ENCODE measurements at places on chromosomes 11 and 22.

GRCh38 chr11:119352857-119353260 lies 6.4 kb upstream of the MFRP start:
- no peak for DNase-seq

DNA sequence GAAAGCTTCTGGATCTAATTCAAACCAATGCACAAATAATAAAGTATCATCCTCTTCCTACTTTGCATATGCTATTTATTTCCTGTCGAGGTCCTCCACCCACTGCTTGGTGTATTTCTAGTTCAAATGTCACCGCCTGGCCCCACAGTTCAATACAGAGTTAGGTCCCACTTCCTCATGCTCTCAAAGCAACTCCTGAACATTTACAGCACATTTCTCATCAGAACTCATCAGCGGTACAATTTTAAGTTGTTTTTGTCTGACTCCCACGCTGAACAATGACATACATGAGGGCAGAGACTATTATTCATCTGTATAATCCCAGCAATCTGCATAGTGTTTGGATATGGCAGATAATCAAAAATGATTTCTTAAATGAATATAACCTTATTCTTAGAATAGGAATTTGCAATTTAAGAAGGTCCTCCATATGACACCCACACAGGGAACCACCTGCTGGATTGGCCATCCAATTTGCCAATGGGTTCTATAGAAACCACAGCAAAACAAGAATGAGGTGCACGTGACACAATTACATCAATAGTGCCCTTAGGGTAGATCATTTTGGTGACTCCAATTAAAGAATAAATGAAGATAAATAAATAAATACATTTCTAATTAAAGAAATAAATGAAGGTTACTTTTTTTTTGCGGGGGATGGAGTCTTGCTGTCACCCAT lies 54.2 kb downstream of the SLC25A17 start:
- no peak for DNase-seq

DNA sequence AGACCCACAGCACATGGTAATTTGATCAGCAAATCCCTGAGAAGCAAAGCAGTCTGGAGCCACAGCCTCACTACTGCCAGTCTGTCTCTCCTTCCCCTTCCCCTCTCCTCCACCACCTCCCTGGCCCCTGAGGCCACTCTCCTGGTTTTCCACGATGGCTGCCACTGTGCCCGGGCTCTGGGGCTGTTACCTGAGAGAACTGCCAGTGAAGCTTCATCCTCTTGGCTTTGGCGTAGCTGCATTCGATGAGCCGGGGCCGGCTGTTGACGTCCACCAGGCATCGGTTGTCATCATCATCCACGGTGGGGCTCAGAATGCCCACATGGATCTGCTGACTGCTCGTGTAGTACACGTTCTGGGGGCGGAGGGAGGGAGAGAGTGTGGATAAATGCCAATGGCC lies 60.2 kb downstream of the CSNK2A3 start:
- peak; percentile 83 for DNase-seq

- DNase-seq = no peak
Measured at GRCh38 chr11:9642894-9643293, 21.0 kb upstream of the SWAP70 start.

- no peak for DNase-seq
Measured at GRCh38 chr11:102256251-102256650, 61.0 kb upstream of the BIRC3 start.

GRCh38 chr11:110829873-110830272 lies 117.6 kb upstream of the ARHGAP20 start:
- DNase-seq = no peak

DNA sequence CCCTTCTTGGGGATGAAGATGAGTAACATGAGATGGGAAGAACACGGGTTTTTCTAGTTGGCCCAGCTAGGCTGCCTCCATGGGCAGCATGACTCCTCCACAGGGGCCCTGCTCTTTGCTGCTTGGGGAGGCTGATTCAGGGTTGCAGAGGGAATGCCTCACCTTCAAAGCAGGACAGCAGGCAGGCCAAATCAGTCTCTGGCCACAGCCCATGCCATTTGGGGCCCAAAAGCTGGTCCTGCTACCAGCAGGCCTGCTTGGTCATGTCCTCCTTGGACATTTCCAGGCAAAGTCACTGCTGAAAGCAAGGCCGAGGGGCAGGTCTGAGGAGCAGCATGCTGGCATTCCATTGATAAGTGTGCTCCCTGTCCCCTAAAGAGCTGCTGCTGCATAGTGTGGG lies 13.8 kb upstream of the MAPK8IP1 start:
- no peak for DNase-seq

DNA sequence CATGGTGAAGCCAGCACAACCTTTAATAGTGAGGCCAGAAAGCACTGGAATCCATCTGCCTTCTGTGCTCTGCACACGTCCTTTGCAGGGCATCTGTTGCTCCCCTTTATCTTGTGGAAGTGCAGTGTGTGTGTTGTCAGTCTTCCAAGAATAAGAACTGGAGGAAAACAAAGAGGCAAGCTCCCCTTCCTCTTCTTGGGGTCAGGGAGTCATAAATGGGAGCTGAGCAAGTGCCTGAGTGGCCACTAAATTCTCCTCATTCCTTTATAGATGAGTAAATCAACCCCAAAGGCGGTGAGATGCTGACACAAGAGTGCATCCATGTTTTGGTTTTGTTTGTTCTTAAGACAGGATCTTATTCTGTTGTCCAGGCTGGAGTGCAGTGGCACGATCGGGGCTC lies 38.3 kb downstream of the WT1 start:
- DNase-seq = no peak

DNA sequence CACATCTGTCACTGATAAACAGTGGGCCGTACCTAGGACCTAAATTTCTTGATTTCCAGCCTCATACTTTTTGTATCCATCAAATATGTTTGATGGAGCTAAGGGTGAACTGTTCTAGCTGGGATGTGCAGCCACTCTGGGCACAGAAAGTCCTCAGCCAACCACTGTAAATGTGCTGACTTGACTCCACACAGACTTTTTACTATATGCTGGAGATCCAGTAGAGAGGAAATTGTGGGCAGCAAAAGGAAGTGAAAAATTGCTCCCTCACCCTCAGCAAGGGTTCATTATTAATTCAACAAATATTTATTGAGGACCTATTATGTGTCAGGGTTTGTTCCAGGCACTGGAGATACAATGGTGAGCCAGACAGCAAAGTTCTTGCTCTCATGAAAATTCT lies 54.2 kb upstream of the AMPD3 start:
- DNase-seq = no peak

DNA sequence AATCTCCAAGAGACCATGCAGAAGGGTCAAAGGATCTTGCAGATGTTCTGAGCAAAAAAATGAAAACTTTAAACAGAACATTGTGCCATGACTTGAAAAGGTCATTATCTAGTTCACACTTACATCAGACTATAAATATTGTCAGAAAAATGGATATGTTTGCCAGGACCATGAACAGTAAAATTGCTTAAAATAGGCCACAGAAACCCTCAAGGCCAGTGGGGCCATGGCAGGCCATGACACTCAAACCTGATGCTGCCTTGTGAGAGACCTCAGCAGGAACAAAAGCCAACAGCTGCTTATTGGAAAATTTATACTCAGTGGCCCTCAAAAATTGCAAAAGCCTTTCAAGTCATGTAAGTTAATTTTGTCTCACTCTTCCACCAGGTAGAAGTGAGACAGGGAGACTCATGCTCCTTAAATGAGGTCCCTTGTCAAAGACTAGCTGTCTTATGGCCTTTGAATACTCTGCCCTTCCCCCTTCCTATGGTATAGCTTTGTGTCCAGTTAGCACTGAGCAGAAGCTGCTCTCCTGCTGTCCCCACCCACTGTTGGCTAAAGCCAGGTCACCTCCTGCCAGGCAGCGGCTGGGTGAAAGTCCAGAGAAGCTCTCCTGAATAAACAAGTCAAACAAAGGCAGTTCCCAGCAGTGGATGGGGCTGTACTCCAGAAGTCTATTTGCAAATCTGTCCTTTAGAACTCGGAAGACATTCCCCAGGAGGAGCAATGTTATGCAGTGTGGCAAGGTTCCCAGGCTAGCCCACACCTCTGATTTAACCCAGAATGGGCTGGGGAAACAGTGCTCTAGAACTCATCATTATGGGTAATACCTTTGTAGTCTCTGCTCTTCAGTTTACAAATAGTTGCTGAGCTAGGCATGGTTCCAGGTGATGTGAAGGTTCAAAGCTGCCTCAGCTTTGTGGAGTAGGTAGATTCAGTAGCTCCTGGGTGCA lies 21.4 kb downstream of the ADM start:
- no peak for DNase-seq

DNA sequence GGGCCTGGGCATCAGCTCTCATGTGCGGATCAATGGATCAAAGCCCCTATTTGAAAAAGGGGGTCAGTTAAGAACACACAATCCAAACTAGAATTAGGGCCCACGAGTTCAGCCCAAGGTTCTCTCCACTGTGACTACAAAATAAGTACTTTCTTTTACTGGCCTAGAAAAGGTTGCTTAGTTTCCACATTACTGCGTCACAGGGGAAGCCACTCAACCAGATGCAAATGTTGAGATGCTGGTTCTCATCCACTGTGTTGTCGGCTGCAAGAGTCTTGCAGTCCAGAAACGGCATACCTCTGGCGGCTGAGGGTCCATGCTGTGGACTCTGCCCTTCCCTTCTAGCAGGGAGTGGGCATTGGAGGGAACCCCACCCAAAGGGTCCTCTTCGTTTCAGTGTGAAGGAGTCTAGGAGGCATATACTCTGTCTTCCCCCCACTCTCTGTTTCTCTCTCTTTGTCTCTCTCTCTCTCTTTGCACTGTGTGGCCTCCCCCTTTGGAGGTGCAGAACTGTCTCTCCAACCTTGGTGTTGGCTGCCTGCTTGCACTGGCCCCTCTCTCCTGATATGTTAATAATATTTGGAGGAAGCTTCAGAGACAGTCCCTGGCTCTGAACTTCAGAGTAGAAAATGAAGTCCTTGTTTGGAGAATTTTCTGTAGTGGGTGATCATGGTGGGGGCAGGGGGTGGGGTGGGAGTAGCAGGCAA lies 99.0 kb upstream of the NNMT start:
- no peak for DNase-seq

GRCh38 chr11:65404210-65404609 lies 17.8 kb downstream of the FRMD8 start:
- DNase-seq = no peak

- no peak for DNase-seq
Measured at GRCh38 chr11:45615182-45615792, 50.1 kb downstream of the CHST1 start.

GRCh38 chr22:29609139-29609538 lies 5.7 kb downstream of the NF2 start:
- no peak for DNase-seq

- DNase-seq = no peak
Measured at GRCh38 chr11:12220305-12220704, 109.9 kb downstream of the MICAL2 start.

DNA sequence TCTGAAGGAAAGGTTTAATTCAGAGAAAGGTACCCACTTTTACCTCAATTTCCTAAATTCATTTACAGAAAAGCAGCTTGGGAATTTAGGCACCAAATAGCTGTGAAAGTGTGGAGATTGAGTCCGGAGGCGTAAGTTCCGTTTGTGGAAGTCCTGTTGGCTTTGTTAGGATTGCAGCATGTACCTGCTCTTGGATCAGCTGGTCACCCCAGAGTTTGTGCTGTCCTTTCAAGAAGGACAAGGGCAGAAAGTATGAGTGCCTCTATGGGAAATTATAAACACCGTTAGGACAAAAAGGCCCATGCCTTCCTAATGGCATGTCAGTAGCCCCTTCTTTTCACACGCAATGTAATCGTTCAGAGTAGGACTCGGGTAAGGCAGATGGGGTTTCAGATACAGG lies 97.8 kb downstream of the SCN3B start:
- DNase-seq = no peak

GRCh38 chr11:66556086-66556485 lies 9.4 kb downstream of the ACTN3 start:
- no peak for DNase-seq

- no peak for DNase-seq
Measured at GRCh38 chr11:78708388-78708787, 133.7 kb upstream of the NARS2 start.

DNA sequence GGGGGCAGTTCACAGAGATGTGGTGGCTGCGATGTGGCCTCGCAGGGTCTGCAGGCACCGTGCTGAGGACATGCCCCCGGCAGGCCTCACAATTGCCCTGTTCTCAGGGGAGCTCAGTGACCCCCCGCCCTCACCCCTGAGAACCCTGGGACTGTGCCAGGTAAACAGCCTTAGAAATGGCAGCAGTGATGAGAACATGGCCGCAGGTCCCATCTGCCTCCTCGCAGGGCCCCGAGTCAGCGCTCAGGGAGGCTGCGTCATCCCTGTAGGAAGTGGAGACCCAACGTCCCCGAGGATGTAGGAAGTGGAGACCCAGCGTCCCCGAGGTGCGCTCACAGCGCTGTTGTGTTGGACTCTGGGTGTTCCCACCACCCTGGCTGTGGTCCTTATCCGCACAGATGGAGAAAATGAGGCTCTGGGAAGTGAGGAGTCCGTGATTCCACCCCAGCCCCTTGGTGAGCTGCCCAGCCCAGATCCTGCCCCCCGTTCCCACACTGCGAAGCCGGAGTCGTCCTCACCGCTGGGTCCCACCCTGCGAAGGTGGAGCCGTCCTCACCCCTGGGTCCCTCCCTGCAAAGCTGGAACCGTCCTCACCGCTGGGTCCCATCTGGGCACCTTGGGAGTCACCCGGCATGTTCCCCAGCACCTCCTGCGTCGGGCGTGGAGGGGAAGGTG lies 1086.8 kb downstream of the BRD1 start:
- DNase-seq = peak; percentile 82

DNA sequence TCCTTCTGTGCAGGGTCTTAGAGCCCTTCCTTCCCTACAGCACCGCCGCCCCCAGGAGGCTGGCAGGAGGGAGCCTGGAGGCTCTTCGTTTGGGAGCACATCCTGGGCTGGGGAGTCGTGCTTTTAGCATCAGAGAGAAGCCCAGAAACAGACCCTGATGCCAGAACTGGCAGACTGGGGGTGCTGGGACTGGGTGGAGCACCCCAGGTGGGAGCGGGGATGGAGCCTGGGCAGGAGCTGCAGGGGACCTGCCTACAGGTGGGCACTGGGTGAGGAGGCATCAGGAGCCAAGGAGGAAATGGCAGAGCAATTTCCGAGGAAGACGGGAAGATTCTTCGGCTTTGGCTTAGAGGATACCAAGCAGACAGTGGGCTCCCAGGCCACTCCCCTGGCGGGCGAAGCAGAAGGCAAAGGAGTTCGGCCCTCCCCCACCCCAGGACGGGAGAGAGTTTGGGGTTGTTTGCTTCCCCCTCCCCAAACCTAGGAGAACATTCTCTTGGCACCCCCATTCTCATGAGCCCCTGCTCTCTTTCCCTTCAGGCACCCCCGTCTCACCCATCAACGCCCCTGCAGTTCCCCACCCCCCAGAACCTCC lies 1.1 kb downstream of the SYT7 start:
- DNase-seq = no peak

DNA sequence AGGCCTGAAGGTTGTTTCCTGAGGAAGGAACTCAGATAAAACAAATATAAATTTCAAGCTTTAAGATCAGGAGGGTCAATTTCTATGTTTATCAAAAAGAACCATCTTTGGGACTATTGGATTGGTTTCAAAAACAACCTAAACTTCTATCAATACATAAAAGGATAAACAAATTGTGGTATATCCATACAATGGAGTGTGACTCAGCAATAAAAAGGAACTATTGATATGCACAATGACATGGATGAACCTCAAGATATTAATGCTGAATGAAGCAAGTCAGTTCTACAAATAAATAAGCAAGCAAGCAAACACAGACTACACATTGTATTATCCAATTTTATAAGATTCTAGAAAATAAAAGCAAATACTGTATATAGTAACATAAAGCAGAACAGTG lies 11.1 kb upstream of the CLPB start:
- DNase-seq = no peak

- DNase-seq = no peak
Measured at GRCh38 chr11:65575568-65576231, at the start of gene EHBP1L1. TSS of gene EHBP1L1 (plus strand) at chr11:65576053. CDS start at chr11:65576303, 250 bp downstream.

GRCh38 chr11:77223797-77224196 lies 77.7 kb downstream of the GDPD4 start:
- no peak for DNase-seq
